ENCODE measurements at places on chromosomes 12 and 14. TPM values are rescaled to one million over a fixed set of nuclear protein-coding genes. Genes with fewer than 3 reads are reported as not detected.

The TPH2 gene
- not detected for total RNA-seq

The FOXG1 gene
- total RNA-seq, result not detected

The ABCD2 gene
- 0.20 TPM for total RNA-seq

The GLT8D2 gene
- total RNA-seq, result 2.0 TPM

The ANKS1B gene
- total RNA-seq, result 17.7 TPM

Data from MCF 10A (cell line).